ENCODE measurements at places on chromosomes 7 and 10.
A peak's percentile ranks its signal among the peaks of the same experiment; 100 is the strongest.

- DNase-seq = no peak
Measured at GRCh38 chr10:44384601-44385025, 284 bp downstream of the CXCL12 start.

GRCh38 chr7:69166979-69167516 is 431.2 kb upstream of the AUTS2 start:
- no peak for DNase-seq

DNA sequence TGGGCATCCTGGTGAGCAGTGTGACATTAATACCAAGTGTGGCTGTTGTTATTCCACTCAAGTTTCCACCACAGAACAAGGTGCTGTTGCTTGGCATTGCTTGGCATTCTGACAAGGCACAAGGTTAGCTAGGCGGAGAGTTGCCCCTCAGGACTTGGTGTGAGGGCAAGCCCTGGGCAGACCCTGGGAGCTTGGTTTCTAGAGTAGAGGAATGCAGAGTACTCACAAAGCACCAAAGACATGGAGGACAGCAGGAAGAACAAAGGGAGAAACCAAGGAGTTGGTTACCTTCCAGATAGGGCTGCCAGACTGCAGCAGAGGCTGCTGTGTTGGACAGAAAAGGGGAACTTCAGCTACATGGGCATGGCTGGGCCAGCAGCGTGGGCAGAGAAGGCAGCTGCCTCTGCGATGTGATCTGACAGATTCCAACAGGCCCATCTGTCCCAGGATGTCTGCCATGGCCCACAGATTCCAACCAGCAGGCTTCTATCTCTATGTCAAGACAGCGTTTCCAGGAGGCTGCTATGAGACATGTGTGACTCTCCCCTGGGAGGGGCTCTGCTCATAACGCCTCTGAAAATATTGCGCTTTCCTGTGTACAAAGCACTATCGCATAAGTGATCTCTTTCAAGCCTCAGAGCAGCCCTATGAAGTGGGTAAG is 1.8 kb downstream of the GOLGA7B start:
- peak; percentile 18 for DNase-seq

DNA sequence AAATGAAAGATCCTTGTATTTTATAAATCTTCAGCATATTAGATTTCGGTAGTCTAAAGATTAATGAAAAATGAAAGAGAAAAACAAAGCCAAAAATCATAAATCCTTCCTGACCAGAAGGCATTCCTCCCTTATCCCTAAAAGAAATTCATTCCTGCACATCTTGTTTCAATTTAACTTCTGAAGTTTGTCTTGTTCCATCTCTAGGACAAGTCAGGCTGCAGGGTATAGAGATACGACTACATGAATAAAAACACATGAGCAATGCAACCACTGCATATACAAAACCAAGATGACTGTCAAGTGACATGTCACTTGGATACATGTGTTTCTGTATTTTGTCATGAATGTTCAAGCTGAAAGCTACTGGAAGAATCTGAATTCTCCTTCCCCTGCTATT is 214.9 kb downstream of the JAZF1 start:
- DNase-seq = no peak

DNA sequence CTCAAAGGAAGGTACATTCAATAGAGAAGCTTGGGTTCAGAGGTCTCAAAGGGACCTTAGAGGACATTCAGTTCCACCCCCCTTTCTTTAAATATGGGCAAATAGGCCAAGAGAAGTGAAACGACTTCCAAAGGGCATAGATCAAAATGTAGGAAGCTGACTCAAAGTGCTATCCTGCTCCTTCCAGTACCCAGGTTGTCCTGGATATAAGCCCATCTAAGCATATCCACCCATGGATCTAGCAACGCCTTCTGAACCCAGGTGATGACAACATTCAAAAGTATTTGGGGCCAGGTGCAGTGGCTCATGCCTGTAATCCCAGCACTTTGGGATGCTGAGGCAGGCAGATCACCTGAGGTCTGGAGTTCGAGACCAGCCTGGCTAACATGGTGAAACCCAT is 5.3 kb downstream of the ATXN7L1 start:
- DNase-seq = no peak

GRCh38 chr7:137302081-137302480 is 41.5 kb downstream of the PTN start:
- no peak for DNase-seq

DNA sequence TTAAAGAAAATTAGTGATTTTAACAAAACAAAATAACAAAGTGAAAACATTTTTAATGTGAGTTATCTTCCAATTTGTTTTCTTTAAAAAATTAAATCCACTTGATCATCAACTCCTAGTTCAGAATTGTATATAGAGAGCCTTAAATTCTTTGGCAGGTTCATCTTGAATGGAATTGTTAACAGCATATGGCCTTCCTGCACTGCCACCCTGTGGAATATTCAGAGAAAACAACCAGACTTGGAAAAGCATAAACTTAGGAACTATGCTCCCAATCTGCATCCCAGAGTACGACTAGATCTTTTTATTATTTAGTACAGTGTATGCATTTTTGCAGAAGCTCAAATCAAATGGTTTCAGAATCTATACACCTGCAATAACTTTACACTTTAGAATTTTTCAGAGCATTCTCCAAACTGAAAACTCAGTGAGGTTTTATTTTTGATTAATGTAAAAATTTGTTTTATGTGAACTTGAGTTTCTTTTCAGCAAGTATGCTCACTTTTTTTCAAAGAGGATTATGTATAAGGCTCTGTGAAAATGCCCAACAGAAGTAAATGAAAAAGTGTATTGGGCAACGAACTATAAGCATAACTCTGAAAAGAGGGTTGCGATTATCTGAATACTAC is 44.9 kb upstream of the ANK3 start:
- DNase-seq = peak; percentile 85

- no peak for DNase-seq
Measured at GRCh38 chr10:66695046-66695445, 230.8 kb upstream of the LRRTM3 start.

- no peak for DNase-seq
Measured at GRCh38 chr10:846126-846685, 85.3 kb downstream of the LARP4B start.

DNA sequence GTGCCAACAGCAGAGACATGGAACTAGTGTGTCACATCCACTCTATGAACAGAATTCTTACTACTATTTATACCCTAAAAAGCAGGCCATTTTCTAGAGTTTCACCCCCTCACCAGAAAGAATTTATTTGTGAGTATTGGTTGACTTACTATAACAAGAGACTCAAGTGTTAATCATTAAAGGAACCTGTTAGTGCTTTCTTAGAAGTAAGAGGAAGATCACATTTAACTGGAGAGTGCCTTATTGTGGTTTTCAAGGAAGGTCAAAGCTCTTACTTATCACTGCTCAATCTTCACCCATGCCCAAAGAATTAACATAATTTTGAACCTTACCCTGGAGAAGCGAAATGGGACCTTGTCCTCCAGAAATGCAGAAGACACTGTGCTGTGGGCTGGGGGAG is 169.3 kb upstream of the PRSS1 start:
- DNase-seq = no peak

GRCh38 chr7:147774461-147774860 is 816.1 kb upstream of the C7orf33 start:
- no peak for DNase-seq

- no peak for DNase-seq
Measured at GRCh38 chr7:154750353-154750801, 252.5 kb downstream of the PAXIP1 start.
